ENCODE measurements at places on chromosomes 3 and 15. TPM values are rescaled to one million over a fixed set of nuclear protein-coding genes. Genes with fewer than 3 reads are reported as not detected.

The GXYLT2 gene
- under 0.01 TPM for total RNA-seq

The SCG3 gene
- total RNA-seq, result 0.25 TPM

The TLR9 gene
- 0.06 TPM for total RNA-seq

The ATP13A5 gene
- not detected for total RNA-seq

The TM4SF18 gene
- 498 TPM for total RNA-seq

The GUCA1C gene
- not detected for total RNA-seq

The TMIE gene
- 0.16 TPM for total RNA-seq

The ZIC1 gene
- total RNA-seq, result not detected

The VIPR1 gene
- 0.25 TPM for total RNA-seq

The GOLGA8T gene
- 0.13 TPM for total RNA-seq

The PLA2G4E gene
- not detected for total RNA-seq

The MYH15 gene
- under 0.01 TPM for total RNA-seq

The FRMD4B gene
- total RNA-seq, result 34.6 TPM

The CRYGS gene
- 2.4 TPM for total RNA-seq

The JMJD7 gene
- 3.1 TPM for total RNA-seq

The PLSCR2 gene
- total RNA-seq, result 0.31 TPM

The CDHR4 gene
- not detected for total RNA-seq

The APBA2 gene
- total RNA-seq, result 3.1 TPM

The TRH gene
- total RNA-seq, result not detected

The PRSS50 gene
- not detected for total RNA-seq

The GOLGA6L2 gene
- total RNA-seq, result not detected

The CKMT1A gene
- total RNA-seq, result not detected

The MCF2L2 gene
- 1.8 TPM for total RNA-seq

The WWTR1 gene
- total RNA-seq, result 139 TPM

The EIF1B gene
- total RNA-seq, result 15.8 TPM

The PLXND1 gene
- 829 TPM for total RNA-seq

The GOLGA6A gene
- not detected for total RNA-seq

All from bladder microvascular endothelial cell (primary cell).